ENCODE measurements at places on chromosomes 7 and 10. TPM values are rescaled to one million over a fixed set of nuclear protein-coding genes. Genes with fewer than 3 reads are reported as not detected.

GRCh38 chr10:119409385-119409784, 133.1 kb downstream of the RGS10 start:
- DNase-seq, result no peak

DNA sequence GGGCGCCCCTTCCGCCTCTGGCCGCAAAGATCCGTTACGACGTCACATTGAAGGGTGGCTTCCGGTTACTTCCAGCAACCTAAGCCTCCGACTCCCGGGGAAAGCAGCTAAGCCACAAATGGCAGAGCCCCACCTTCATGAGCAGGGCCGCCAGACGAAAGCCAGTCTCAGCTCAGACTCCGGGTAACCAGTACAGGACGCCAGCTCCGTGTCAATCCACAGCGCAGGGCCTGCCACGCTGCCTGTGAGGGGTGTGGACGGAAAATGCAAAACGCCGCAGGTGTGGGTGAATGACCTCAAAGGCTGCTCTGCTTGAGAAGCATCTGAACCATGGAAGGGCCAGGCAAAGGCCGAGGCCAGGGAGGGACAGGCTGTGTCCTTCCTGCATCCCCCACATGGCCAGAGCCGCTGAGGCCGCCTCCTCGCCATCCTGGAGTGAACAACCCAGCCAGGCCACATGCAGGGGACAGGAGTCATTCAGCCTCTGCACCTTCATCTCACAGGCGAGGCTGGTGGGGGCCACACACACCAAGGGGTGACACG, 53.5 kb upstream of the PPP2R2D start:
- DNase-seq, result no peak

DNA sequence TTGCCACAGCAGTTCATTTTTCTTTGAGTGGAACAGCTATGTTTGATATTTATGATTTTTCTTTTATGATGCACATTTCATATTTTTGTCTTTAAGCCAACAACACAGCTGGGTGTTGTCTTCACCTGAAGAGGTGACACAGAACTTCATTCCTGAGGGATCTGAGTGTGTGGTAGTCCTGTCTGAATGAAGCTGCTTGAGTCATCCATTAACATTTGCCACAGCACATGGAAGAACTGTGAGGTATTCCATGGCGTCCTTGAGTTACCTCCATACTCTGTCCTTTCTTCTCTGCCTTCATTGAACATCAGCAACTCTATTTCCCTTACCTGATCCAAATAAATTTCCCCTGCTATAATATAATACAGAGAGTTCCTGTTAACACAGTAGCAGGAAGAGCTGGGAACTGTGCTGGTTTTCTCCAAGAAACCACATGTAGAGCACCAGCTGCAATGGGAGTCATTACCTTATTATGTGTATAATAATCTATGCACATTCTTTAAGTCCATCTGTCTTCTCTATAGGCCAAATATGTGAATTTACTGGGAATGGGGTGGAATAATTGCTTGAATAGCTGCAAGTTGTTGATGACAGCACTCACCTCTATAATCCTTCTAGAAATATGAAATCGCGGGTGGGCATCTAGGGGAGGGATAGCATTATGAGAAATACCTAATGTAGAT, 72.4 kb upstream of the TAC1 start:
- no peak for DNase-seq

- no peak for DNase-seq
These were observed 5.2 kb upstream of the JMJD1C start for GRCh38 chr10:63470928-63471327.

- DNase-seq, result no peak
These were observed 57.2 kb upstream of the STRIP2 start for GRCh38 chr7:129376778-129377700.

DNA sequence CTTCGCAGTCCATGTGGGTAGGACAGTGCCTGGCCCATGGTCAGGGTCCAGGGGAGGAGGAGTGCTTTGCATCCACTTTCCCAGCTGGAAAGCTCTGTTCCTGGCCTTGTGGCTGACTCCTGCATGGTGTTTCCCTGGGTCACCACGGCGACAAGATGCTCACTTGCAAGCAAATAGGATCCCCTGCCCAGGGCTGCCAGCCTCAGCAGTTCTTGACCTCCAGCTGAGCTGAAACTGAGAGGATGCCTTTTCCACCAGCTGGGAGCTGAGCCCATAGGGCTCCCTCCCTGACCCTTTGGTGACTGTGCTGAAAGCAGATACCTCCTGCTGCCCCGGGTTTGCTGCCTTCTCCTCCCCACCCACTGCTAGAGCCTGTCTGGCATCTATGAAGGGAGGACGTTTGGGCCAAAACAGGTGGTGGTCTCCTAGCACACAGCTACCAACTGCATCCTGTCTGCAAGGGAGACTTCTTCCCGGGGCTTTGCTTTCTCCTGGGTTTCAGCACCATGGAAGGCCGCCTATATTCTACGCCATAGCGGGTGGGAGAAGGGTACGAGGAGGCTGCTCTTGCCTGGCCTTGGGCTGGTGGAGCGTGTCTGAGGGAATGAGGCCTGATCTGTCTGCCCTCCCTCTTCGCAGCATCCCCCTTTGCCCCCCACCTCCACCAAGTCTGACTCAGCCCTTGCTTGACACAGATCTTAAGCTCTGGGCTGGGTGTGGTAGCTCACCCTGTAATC, 34.4 kb downstream of the UBTD1 start:
- no peak for DNase-seq

DNA sequence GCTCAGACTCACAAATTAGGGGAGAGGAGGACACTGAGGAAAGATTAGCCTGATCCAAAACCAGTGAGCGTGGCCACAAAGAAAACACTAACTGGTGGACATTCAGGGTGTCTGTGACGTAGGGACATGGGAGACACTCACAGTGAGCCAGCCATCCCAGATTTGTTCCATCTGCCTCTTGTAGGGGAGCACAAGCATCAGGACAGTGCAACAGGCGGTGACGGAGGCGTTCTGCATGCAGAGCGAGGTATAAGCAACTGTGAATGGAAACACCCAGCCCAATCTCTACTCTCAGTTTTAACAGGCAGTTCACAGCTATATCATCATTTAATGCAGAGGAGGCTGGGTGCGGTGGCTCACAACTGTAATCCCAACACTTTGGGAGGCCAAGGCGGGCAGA, 52.8 kb upstream of the TOMM7 start:
- no peak for DNase-seq

GRCh38 chr7:55314967-55315366, 50.2 kb upstream of the LANCL2 start:
- no peak for DNase-seq

DNA sequence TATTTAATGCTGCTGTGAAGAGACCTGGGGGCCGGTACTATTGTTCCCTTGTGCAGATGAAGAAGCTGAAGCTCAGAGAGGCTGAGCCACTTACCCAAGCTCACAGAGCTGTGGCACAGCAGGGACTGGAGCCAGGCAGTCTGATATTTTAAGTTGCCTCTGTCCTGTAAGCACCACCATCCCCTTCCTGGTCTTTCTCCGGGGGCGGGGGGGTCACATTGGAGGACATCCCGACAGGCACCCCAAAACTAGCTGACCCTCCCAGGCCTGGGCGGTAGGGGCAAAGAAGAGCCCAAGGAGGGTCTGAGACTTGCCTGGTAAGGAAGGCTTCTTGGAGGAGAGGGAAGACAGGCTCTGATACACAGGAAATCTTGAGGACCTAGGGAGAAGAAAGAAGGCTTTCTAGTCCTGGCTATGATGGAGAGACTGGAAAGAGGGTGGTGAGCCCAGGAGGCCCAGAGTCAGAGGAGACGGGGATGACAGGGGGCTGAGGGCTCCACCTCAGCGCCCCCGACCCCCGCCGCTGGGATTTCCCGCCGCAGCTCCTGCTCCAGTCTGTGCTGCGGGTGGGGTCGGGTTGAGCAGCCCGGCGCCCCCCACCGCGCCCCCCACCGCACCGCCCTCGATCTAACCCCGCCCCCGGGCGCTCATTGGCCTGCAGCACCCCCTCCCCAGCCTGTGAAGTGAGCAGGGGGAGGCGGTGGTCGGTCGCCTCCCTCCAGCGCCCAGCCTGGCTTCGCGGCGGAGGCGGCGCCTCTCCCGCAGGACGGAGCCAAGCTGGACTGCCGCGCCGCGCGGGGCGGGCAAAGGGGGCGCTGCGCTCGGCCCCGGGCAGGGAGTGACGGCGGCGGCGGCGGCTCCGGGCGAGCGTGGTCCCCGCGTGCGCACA, at the start of gene ADCYAP1R1:
ADCYAP1R1 (plus strand) TSS at position 711 of the 889 bp plus-strand sequence. CDS start 10,957 bp downstream, outside the sequence.
- DNase-seq, result no peak

DNA sequence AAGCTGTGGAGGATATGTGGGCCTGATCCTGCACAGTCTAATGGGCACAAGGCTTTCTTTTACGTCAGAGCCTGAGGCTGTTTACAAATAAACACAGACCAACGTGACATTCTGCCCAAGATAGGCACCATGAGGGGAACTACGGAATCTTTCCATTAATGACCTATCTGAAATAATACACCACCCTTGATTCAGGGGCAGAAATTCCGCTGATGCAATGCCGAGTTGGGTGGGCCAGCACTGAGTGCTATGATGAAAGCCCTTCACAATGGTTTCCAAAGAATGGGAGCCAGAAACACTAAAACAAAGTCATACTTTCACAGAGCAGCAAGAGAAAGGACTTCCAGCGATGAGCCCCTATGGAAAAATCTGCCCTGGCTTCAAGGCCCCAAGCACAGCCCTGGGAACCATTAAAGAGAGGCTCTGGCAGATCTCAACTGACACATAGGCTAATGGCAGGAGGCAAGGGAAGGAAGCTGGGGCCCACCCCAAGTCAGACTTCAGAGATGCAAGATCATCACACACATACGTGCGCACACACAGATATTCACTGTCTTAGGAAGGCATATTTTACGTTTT, 72.2 kb upstream of the DLX6 start:
- DNase-seq, result no peak

The DAGLB gene
- 25.9 TPM for total RNA-seq

The CPED1 gene
- total RNA-seq, result 44.6 TPM

The LIPF gene
- total RNA-seq, result not detected

The THAP5 gene
- total RNA-seq, result 24.7 TPM

The HOXA9 gene
- 1.0 TPM for total RNA-seq

The AEBP1 gene
- total RNA-seq, result 209 TPM

Data from omental fat pad (tissue), 4 donors.